ENCODE measurements at places on chromosomes 16 and 17. TPM values are rescaled to one million over a fixed set of nuclear protein-coding genes. Genes with fewer than 3 reads are reported as not detected.
A peak's percentile ranks its signal among the peaks of the same experiment; 100 is the strongest.

Gene CTF1
- total RNA-seq: 0.25 TPM

Gene NT5C3B
- 19.0 TPM for total RNA-seq

Gene MYH13
- not detected for total RNA-seq

Gene CCDC154
- total RNA-seq: 2.2 TPM

Gene RNF227
- total RNA-seq: 3.7 TPM

Gene CSH1
- total RNA-seq: not detected

Gene UBE2Z
- 85.1 TPM for total RNA-seq

Gene CMTM2
- total RNA-seq: 0.43 TPM

Gene FBXW10
- total RNA-seq: not detected

Gene TPSB2
- total RNA-seq: not detected

DNA sequence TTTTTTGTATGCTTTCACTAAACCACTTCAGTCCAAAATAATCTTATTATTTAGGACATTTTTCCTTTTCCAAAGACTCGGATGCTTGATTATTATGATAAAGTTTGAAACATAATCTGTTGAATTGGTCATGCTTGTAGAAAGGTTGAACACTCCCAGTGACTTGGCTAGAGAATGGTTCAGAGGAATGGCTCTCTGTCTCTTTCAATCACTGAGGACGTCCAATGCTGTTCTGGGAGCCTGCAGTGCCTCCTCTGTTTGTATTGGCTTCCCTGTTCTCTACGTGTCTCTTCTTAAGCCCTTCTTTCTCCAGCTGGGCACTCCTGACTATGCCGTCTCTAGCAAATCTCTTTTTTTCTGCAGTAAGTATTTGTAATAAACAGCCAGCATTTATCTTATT lies 369.0 kb upstream of the DYNLRB2 start:
- H3K27me3 ChIP-seq: peaks cover 6% of the 10 kb centered on the region
- H3K36me3 ChIP-seq: no peaks in the 10 kb centered on the region
- H3K27ac ChIP-seq: no peak overlapping the region
- no peak for DNase-seq

GRCh38 chr17:40548982-40549685 lies 16.1 kb downstream of the CCR7 start:
- H3K27ac ChIP-seq: no peak overlapping the region
- H3K27me3 ChIP-seq: peaks cover 12% of the 10 kb centered on the region
- peaks cover 43% of the 10 kb centered on the region for H3K4me1 ChIP-seq
- DNase-seq: peak; percentile 15
- no peak overlapping the region for H3K4me3 ChIP-seq
- H3K36me3 ChIP-seq: peaks cover 7% of the 10 kb centered on the region

DNA sequence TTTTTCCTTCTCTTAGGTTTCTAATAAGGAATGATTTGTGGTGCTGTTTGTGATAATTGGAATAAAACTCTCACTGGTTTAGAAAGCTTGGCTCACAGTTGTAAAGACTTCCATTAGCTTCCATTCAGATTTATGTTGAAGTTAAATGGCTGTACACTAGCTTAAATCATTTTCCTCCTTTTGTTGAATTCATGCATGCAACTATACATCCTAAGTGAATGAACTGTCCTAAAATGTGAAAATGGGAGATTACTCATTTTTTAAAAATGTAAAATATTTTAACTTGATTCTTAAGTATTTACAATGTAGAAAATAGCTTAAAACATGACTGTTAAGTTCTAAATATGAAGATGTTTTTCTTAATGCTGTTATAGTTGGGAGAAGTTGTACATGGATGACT lies 15.2 kb downstream of the PRKCA start:
- no peak overlapping the region for H3K4me3 ChIP-seq
- peaks cover 53% of the 10 kb centered on the region for H3K36me3 ChIP-seq
- H3K4me1 ChIP-seq: peaks cover 31% of the 10 kb centered on the region
- no peak for DNase-seq
- H3K27ac ChIP-seq: no peak overlapping the region

DNA sequence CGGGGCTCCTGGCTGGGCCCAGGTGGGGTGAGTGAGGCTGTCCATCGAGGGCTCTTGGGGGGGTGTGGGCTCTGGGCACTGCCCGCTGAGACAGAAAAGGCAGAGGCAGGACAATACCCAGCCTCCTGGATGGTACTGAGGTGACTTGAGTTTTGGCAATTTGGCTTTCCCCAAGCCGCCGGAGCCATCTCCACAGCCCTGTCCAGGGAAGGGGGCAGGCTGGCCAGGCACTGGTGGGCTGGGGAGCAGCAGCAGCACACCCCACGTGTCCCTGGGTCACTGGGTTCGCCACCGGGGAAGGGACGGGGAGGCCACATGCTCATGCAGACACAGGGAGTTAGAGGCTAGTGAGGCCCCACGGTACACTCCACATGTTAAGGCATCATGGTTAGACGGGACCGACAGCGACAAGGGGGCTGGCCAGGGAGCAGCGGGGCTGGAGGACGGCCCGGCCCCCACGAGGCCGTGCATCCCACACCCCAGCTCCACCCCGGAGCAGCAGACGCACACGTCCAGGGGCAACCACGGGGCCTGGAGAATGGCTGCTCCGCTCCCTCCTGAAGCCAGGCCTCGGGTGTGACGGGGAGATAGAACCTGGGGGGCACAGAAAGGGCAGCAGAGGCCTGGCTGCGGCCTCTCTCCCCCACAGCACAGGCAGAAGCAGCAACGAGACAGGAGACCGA lies 3.0 kb downstream of the ARHGDIA start:
- peaks cover 51% of the 10 kb centered on the region for H3K4me1 ChIP-seq
- H3K27ac ChIP-seq: no peak overlapping the region
- H3K36me3 ChIP-seq: peaks cover 54% of the 10 kb centered on the region
- DNase-seq: peak; percentile 21

DNA sequence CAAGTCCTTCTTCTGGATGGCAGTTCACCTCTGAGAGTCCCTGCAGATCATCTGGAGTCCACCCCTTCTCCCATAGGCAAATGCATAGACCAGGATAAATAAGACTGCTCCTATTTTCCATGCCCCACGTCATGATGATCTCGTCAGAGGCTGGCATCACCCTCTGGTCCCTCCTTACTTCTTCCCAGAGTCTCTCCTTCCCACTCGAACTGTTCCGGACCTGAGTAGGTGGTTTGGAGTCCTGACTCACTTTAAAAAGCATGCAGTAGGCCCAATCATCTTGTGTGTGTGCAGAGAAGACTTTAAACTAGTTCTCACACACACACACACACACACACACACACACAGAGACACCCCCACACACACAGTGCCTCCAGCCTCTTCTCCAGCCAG lies 72.0 kb downstream of the SOX9 start:
- no peaks in the 10 kb centered on the region for H3K4me1 ChIP-seq
- H3K4me3 ChIP-seq: no peak overlapping the region
- H3K36me3 ChIP-seq: no peaks in the 10 kb centered on the region
- H3K27me3 ChIP-seq: no peaks in the 10 kb centered on the region
- DNase-seq: no peak

DNA sequence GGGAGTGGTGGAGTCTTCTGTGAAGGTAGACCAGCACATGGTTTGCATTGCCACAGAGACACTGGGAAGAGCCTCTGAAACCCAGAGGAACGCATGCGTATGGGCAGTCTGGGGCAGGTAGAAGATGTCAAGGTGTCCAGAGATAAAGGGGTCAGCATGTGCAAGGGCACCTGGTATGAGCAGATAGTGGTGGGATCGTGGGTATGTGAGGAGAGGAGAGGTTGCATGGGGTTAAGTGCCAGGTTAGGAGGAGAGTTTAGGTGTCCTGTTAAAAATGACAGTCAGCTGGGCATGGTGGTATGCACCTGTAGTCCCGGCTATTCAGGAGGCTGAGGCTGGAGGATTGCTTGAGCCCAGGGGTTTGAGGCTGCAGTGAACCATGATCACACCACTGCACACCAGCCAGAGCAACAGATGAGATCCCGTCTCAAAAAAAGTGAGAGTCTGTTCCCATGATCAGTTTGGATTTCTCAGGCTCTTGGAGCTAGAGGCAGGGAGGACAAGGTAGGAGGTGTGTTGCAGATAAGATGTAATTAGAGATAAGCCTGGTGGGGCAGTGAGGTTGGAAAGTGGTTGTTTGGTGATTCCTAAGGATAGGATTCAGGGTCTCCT lies 3.0 kb downstream of the PYCARD start:
- H3K27me3 ChIP-seq: no peaks in the 10 kb centered on the region
- DNase-seq: no peak
- peaks cover 66% of the 10 kb centered on the region for H3K4me1 ChIP-seq
- H3K36me3 ChIP-seq: peaks cover 55% of the 10 kb centered on the region

DNA sequence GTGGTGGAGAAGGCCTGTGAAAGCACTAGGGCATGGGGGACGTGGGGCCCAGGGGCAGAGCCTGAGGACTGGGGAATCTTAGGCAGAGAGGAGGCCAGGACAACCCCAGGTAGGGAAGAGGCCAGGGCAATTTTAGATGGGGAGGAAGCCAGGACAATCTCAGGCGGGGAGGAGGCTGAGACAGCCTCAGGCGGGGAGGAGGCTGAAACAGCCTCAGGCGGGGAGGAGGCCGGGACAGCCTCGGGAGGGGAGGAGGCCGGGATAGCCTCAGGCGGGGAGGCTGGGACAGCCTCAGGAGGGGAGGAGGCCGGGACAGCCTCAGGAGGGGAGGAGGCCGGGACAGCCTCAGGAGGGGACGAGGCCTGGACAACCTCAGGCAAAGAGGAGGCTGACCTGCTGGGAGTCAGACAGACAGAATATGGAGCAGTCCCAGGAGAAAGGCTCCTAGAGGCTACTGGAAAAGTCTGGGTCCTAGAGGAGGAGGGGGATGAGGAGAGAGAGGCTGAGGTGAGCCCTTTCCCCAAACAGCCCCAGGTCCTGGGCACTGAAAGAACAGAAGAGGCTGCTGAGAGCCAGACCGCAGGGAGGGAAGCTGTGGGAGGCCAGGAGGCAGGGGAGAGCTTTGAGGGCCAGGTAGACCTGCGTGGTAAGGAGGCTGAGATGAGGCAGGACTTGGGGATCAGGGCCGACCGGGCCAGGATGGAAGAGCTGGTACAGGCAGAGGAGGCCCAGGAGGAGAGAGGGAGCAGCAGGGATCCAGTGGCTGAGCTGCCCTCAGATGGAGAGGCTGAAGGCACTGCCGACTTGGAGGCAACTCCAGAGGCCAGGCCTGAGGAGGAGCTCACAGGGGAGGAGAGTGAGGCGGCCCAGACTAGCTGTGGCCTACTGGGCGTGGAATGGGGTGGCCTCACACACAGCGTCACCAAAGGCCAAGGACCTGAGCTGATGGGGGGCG lies 1.6 kb downstream of the APOBR start:
- peak overlapping the region; percentile 98 for H3K27ac ChIP-seq
- H3K27me3 ChIP-seq: no peaks in the 10 kb centered on the region
- H3K4me1 ChIP-seq: peaks cover 65% of the 10 kb centered on the region
- no peak for DNase-seq
- H3K36me3 ChIP-seq: peaks cover 48% of the 10 kb centered on the region
- H3K4me3 ChIP-seq: peak overlapping the region; percentile 97

GRCh38 chr17:2547176-2547575 lies 35.5 kb upstream of the METTL16 start:
- no peak overlapping the region for H3K27ac ChIP-seq
- H3K27me3 ChIP-seq: peaks cover 4% of the 10 kb centered on the region
- H3K4me1 ChIP-seq: no peaks in the 10 kb centered on the region
- DNase-seq: no peak
- no peaks in the 10 kb centered on the region for H3K36me3 ChIP-seq

DNA sequence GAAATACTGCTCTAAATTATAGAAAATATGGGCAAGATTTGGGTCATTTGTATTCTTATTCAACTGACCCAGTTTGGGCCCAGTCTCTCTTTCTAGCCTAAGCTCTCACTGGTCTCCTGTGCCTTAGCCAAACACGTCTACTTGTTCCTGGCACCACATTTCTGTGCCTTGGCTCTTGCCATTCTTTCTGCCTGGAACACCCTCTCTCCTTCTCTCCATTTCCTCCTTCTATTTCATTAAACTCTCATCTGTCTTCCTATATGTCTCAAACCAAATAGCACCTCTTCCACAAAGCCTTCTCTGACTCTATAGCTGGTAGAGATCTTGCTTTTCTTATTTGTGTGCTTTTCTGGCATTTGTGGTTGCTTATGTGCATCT lies 37.7 kb upstream of the NUFIP2 start:
- DNase-seq: no peak
- H3K27me3 ChIP-seq: peaks cover 2% of the 10 kb centered on the region
- H3K4me3 ChIP-seq: no peak overlapping the region
- H3K4me1 ChIP-seq: no peaks in the 10 kb centered on the region

- no peak overlapping the region for H3K4me3 ChIP-seq
- H3K4me1 ChIP-seq: peaks cover 39% of the 10 kb centered on the region
- no peak for DNase-seq
- H3K36me3 ChIP-seq: peaks cover 45% of the 10 kb centered on the region
- no peak overlapping the region for H3K27ac ChIP-seq
Measured at GRCh38 chr16:16059895-16060590, 110.6 kb downstream of the ABCC1 start.

- H3K4me3 ChIP-seq: no peak overlapping the region
- DNase-seq: no peak
- H3K4me1 ChIP-seq: no peaks in the 10 kb centered on the region
- H3K27me3 ChIP-seq: no peaks in the 10 kb centered on the region
Measured at GRCh38 chr16:72956124-72957064, 91.5 kb downstream of the ZFHX3 start.

DNA sequence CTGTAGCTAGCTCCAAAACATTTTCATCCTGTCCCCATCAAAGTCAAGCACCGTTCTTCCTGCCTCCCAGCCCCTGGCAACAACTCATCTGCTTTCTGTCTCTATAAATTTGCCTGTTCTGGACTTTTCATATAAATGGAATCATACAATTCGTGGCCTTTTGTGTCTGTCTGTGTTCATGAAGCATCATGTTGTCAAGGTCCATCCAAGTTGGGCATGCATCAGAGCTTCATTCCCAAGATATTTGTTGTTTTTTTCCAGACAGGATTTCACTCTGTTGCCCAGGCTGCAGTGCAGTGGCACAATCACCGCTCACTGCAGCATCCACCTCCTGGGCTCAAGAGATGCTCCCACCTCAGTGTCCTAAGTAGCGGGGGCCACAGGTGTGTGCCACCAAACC lies 5.9 kb downstream of the SLC5A10 start:
- H3K27ac ChIP-seq: no peak overlapping the region
- H3K36me3 ChIP-seq: no peaks in the 10 kb centered on the region
- peaks cover 6% of the 10 kb centered on the region for H3K27me3 ChIP-seq
- H3K4me3 ChIP-seq: no peak overlapping the region
- peaks cover 20% of the 10 kb centered on the region for H3K4me1 ChIP-seq

GRCh38 chr16:12677502-12677901 lies 126.2 kb downstream of the CPPED1 start:
- peak overlapping the region; percentile 31 for H3K27ac ChIP-seq
- H3K4me3 ChIP-seq: no peak overlapping the region
- H3K4me1 ChIP-seq: peaks cover 16% of the 10 kb centered on the region
- no peaks in the 10 kb centered on the region for H3K27me3 ChIP-seq

GRCh38 chr16:72426386-72426785 lies 254.4 kb upstream of the PMFBP1 start:
- DNase-seq: no peak
- no peaks in the 10 kb centered on the region for H3K27me3 ChIP-seq
- no peaks in the 10 kb centered on the region for H3K36me3 ChIP-seq
- H3K4me1 ChIP-seq: no peaks in the 10 kb centered on the region
- no peak overlapping the region for H3K4me3 ChIP-seq
- H3K27ac ChIP-seq: no peak overlapping the region

DNA sequence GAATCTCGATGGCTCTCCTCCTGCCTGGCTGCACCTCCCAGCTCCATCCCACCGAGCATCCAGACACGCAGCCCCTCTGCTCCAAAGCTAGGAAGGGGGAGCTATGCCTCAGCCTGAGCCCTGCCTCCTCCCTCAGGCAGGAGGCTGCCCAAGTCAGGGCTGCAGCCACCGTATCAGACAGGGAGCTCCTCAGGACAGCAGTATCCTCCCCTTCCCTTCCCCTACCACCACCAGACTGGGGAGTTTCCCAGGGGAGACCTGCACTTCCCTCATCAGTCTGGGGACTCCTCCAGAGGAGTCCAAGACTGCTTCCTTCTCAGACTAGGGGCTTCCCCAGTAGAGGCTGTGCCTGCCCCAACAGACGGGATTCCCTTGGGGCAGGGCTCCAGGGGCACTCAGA lies 17.5 kb downstream of the TMEM132E start:
- no peak for DNase-seq
- H3K4me1 ChIP-seq: no peaks in the 10 kb centered on the region
- H3K4me3 ChIP-seq: no peak overlapping the region
- H3K27me3 ChIP-seq: peaks cover 11% of the 10 kb centered on the region

All from activated CD4-positive, alpha-beta memory T cell treated with anti-CD3 and anti-CD28 coated beads, Interleukin-2, amount 10 ng/mL, durations not matched to agents 7 days and 5 days (primary cell).